Mammary epithelial cell (primary cell): ENCODE measurements at places on chromosomes 4 and X. TPM values are rescaled to one million over a fixed set of nuclear protein-coding genes. Genes with fewer than 3 reads are reported as not detected.

PNMA5 gene
- not detected for polyA plus RNA-seq

ADRA2C gene
- 0.03 TPM for polyA plus RNA-seq

RNF128 gene
- 4.1 TPM for polyA plus RNA-seq

DCAF4L1 gene
- 0.07 TPM for polyA plus RNA-seq

PLRG1 gene
- 94.5 TPM for polyA plus RNA-seq

ASB12 gene
- 0.06 TPM for polyA plus RNA-seq

ATP8A1 gene
- 0.03 TPM for polyA plus RNA-seq

CEP135 gene
- polyA plus RNA-seq, result 2.0 TPM

DCLK2 gene
- polyA plus RNA-seq, result 0.02 TPM

BMX gene
- polyA plus RNA-seq, result 0.16 TPM
